ENCODE measurements at places on chromosomes 3 and 15.

- no peak for DNase-seq
These were observed 87.5 kb upstream of the MELTF start for GRCh38 chr3:197117114-197117513.

GRCh38 chr3:157248590-157249422 lies 88.9 kb upstream of the CCNL1 start:
- no peak for DNase-seq

- no peak for DNase-seq
These were observed 39.6 kb downstream of the MAP3K13 start for GRCh38 chr3:185402561-185402960.

- no peak for DNase-seq
These were observed 244.3 kb downstream of the CHL1 start for GRCh38 chr3:440826-441225.

DNA sequence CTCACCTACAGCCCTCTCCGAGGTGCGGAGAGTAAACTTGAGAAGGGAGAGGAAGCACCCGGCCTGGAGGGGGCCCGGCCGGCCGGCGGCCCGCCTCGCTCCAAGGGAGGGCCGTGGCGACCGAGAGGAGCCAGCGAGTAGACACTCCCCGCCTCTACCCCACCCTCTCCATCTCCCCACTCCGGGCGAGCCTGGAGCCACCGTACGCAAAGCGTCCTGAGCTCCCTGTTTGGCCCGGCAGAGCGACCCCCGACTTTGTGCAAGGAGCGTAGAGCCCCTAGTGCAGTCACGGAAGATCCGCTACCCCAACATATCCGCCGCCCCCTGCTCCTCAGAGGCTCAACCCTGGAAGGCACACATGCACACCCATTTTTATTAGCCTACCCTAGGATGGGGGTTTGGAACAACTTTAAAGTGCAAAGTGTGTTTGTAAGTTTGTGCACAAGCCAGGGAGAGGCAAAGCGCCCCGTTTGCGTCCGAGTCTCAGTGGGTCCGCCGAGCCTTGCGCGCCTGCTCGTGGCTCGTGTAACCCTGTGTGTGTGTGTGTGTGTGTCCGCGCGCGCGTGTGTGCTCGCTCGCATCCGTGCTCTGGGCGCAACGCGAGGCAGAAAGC lies 508 bp upstream of the SMAD6 start:
- DNase-seq = no peak

GRCh38 chr3:17672506-17672905 lies 69.9 kb downstream of the TBC1D5 start:
- DNase-seq = no peak

GRCh38 chr3:46966811-46967210 lies 9.7 kb downstream of the CCDC12 start:
- no peak for DNase-seq

DNA sequence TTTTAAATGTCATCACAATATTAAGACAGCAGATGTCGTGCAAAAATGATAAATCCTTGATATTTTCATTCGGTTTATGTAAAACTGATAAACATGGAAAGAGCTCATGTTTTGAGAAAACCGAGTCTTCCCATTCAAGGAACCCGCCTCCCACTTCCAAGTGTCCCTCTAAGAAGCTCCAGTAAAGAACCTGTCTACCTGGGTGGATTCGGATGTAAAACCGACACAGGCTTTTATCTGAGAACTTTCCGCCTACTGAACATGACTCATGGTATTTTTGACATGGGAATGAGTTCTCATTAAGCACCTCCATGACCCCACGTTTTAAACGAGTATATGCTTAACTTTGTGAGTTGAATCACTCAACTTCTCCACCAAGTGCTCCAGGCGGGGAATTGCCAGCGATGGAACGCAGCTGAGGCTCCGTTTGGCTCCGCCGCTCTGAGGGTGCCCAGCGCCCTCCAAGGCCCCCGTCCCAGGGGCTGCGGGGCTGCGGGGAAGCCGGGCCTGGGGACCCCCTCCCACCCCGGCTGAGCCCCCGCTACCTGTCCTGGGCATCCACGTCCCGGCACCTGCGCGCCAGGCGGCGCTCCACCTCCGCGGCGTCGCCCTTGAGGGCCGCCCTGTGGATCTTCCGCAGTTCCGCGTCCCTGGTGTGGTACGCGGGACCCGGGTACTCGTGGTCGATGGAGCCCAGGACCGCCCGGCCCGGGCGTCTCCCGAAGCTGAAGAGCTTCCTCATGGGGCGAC lies 119.9 kb downstream of the LMLN start:
- DNase-seq = no peak

GRCh38 chr3:175535351-175535750 lies 676.2 kb downstream of the NAALADL2 start:
- DNase-seq = no peak

- no peak for DNase-seq
These were observed 76.1 kb upstream of the MAP4 start for GRCh38 chr3:48092270-48092669.

- DNase-seq = no peak
These were observed 107.9 kb downstream of the FMN1 start for GRCh38 chr15:33086500-33087121.

DNA sequence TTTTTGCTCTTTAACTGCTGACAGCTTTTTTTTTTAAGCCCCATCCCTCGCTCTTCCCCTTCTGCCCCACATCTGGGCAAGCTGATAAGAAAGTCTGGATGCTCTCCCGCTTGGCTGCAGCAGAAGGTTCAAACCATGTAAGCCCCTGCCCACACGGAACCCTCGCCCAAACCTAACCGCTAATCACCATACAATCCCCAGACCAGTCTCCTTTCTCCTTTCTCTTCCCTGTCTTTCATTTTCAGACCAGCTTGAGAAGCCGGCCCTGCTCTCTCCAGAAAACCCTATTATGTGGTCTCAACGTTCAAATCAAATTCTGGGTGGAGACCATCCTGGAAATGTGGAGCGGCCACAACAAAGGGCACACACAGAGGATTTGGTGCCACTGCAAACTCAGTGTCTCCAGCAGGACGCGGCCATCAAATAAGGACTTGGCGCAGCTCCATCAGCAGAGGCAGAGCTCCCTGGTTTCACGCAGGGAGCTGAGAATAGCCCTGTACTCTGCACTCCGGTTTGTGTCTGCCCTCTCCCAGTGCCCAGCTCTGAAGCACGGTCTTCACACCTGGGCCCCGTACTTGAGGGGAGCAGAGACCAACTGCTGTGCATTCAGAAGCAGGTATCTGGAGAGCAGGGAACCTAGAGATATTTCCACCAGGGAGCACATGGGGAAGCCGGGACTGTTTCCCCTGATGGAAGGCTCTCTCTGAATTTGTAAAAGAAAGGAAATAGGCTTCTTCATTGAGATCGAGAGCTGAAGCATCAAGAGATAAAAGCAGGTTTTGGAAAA lies 92.6 kb downstream of the XXYLT1 start:
- no peak for DNase-seq

DNA sequence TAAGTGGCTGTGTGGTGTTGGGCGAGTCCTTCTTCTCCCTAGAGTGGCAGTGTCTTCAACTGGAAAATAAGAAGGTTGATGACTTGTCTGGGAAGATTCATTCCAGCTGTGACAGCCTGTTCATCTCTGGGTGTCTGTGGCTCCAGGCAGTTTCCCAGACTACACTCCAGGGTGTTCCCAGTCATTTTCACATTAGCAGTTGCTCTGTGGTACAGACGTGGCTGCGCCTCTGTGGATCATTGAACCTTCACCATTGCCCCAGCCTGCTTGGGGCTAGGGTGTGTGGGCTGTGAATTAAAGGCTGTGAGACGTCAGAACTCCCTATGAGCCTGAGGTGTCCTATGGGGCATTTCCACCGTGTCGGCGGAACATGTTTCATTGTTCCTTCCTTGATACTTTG lies 239.6 kb upstream of the NR2E3 start:
- DNase-seq = no peak

- DNase-seq = no peak
These were observed 469.6 kb downstream of the SI start for GRCh38 chr3:164608554-164609276.

DNA sequence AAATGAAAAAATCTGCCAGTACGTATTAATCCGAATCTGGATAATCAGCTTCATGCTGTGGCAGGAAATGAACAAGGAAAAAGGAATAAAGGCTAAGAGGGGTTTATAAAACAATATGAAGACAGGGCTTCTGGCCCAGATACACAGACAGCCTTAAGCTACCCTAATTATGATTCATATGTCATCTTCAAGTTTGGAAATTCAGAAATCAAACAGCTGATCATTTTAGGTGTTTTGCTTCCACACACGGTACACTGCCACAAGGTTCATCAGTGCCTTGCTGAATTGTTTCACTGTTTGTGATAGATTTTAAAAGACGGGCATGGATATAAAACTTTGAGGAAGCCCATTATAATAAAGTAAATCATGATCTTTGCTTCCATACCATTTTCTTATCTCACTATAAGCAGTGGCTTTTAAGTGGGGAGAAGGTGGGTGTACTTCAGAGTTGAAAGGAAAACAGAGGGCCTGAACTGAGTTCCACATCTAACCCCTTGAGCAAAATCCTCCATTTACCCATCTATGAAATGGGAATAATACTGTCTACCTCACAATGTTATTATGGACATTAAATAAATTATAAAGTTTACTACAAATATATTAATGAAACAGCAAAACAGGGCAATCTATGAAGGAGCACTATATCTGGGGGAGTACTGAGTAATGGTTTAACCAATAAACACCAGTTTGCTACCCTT lies 15.7 kb downstream of the GTPBP8 start:
- no peak for DNase-seq

DNA sequence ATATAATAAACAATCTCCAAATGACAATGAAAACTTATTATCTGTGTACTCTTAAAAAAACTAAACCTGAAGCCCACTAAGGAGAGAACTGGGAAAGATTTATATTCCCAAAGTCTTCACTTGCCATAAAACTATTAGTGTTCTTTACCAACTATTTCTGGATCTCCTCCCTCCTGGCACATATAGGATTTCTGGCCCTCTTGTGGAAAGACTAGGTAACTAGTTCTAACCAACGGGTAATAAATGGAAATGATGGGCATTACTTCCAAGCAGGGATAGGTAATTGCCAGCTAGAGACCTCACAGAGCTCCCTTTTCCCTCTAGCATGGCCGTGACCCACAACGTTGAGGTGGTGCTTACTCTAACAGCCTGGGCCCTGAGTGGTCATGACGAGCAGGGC lies 110.1 kb downstream of the DNAH12 start:
- DNase-seq = no peak

DNA sequence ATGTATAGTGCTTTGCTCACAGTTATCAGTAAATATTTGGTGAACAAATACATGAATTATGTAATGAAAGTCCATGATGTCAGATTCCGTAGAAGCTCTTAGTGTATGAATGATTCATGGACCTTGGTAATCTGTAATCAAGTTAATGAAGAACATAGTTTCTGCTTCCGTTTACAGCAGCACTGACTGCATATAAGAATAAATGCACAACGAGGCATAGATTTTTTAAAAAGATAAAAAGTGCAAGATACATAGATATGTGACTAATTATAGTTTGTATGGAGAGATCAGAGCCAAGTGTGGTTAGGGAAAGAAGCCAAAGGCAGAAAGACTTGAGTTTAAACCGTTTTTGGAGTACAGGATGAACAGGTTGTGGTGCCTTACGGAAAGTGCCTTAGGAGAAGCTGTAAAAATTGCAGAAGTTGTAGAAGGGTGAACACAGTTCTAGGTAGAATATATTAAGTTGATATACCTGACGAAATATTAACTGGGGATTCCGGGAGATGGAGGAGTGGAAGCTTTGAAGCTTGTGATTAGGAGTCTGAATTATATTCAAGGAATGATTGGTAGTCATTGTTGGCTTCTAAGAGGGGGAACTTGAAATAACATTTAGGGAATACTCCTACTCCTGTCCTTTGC lies 293.1 kb downstream of the NLGN1 start:
- no peak for DNase-seq

GRCh38 chr3:63864008-63864964 lies 619 bp downstream of the ATXN7 start:
- DNase-seq = peak; percentile 13

GRCh38 chr15:40334941-40335795 lies 5.6 kb downstream of the CCDC9B start:
- no peak for DNase-seq

GRCh38 chr3:101531473-101532086 lies 18.6 kb upstream of the SENP7 start:
- no peak for DNase-seq

DNA sequence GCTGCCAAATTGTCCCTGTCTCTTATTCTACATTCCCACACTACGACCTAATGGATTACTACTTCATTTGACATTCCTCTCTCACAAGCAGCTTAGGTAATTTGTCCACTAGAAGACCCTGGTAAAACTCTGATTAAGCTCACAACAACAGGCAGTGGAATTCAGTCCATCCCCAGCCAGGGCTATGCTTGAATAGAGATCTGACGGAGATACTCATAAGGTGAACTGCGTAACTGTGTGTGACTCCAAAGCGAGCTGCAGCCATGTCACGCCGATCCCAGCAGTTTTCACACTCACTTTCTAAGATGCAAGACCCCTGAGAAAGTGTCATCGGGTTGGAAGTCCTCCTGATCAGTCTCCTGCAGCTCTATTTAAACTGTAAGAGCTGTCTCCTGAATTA lies 25.7 kb upstream of the ROBO2 start:
- no peak for DNase-seq

GRCh38 chr3:108472001-108472591 lies 38.3 kb downstream of the MYH15 start:
- DNase-seq = no peak

DNA sequence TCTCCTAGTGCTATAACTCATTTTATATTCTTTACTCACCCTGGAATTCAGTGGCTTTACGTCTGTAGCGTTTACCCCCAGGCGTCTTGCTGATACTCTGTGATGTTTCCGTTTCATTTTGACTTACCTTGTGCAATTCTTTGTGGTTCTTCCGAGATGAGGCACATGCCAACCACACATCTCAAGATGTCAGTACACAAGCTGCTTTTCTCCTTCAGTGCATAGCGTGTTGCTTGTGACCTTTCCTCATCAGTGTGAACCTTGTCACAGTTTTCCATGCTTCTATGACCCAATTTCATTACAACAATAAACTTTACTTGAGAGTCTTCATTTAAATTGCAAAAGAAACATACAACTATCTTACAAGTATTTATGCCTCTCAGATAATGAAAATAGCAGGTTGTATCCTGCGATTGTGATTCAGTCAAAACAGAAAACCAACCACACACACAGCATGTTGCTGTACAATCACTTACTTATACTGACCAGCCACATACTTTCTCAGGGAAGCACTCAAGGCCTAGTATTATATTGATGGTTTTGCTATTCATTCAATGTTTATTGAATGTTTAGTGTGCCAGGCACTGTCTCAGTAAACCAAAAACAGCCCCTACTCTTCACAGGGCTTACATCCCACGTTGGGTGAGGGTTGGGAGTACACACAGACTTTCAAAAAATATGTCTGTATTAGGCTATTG lies 4.6 kb upstream of the TBL1XR1 start:
- DNase-seq = peak; percentile 17

DNA sequence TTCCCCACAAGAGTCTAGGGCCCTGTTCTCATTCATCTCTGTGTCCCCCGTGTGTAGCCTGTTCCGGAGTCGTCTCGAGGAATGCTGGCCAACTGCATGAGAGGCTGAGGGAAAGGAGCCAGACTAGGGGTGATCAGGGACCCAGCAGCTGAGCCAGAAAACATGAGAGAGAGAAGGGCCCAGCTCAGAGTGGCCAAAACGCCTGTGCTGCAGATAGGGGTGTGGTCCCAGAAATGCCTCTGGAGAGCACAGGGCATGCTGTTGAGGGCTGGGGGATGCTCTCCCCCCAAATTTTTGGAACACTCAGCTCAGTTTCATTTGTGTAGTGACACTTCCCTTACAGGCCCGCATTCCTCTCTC lies 14.1 kb downstream of the CYP1A2 start:
- DNase-seq = no peak
